AML-193 (cell line): ENCODE measurements at places on chromosomes 13 and 19.

- no peak for DNase-seq
Measured at GRCh38 chr19:17953316-17953801, 13.5 kb upstream of the KCNN1 start.

DNA sequence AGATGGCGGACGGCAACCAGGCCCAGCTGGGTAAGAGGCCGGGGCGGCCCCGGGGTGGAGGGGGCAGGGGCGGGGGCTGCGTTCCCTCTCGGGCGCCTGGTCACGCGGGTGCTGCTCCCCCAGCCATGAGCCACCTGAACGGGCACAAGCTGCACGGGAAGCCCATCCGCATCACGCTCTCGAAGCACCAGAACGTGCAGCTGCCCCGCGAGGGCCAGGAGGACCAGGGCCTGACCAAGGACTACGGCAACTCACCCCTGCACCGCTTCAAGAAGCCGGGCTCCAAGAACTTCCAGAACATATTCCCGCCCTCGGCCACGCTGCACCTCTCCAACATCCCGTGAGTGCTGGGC lies 11.1 kb downstream of the PTBP1 start:
- no peak for DNase-seq

GRCh38 chr19:38667661-38668171 lies 20.3 kb downstream of the ACTN4 start:
- DNase-seq: no peak

GRCh38 chr13:52809310-52809769 lies 39.1 kb downstream of the PCDH8 start:
- peak; percentile 97 for DNase-seq

- no peak for DNase-seq
Measured at GRCh38 chr13:43830497-43830881, 43.7 kb upstream of the ENOX1 start.

GRCh38 chr13:73419186-73419585 lies 360.4 kb downstream of the KLF5 start:
- no peak for DNase-seq

DNA sequence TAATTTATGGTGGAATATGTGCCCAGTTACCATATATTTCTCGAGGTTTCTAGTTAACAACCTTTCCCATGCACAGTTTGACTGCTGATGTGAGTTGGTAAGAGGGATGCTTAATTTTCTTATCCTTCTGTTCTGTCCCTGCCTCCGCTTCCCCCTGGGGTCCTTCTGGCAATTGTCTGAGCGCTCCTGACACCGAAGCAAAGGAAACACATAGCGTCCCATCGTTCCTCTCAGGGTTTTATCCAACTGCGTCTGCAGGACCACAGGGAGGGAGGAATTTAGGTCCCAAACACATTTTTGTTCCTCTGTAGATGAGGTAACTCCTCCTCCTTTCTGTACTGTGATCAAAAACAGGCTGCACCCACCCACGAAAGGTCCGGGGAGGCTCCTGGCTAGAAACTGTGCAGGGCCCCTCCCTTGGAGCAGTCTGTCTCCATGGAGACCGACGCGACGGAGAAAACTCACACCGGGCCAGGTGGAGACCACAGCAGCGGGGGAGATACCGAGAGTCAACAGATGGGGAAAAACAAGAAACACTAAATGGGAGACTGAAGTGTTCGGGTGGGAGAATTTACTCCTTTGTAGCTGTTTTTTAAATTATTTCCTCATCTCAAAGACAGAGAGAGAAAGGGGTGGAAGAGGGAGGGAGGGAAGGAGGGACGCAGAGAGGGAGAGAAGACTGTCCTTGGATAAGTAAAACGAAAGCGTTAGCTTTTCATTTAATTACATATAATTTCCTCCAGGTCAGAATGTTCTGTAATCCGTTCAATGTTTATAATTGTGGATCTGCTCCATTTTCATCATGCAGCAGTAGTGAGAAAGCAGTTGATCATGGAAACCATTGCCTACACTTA lies 191.8 kb upstream of the NBEA start:
- DNase-seq: no peak

DNA sequence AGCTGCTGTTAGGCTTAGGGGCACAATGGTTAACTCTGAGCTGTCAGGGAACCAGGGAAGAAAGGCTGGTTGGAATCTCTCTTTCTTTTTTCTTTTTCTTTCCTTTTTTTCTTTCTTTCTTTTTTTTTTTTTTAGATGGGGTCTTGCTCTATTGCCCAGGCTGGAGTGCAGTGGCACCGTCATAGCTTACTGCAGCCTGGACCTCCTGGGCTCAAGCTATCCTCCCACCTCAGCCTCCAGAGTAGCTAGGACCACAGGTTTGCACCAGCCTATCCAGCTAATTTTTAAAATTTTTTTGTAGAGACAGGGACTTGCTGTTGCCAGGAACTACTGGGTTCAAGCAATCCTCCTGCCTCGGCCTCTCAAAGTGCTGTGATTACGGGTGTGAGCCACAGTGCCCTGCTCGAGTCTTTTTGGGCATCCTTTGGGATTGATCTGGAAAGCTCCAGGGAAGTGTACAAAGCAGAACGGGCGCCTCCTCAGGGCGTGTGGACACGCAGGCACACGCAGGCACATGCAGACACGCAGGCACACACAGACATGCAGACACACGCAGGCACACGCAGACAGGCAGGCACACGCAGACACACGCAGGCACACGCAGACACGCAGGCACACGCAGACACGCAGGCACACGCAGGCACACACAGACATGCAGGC lies 99.2 kb downstream of the GADD45B start:
- DNase-seq: no peak

DNA sequence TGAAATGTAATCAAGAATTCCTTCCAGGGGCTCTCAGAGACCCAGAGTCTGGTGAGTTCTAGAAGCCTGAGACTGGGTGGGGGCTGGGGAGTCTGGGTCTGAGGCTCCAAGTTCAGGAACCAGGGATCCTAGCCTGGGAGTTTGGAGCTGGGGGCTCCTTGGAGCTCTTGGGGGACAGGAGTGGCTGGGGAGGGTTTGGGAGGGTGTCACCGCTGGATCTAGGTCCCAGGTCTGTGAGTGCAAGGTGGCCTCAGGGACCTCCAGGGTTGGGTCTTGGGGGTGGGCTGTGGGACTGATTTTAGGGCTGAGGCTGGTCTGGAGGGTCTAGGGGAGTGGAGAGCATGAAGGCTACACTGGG lies 1.1 kb downstream of the SYCN start:
- DNase-seq: no peak

GRCh38 chr19:29851769-29852521 lies 40.2 kb downstream of the CCNE1 start:
- no peak for DNase-seq

GRCh38 chr19:38663156-38663651 lies 15.8 kb downstream of the ACTN4 start:
- no peak for DNase-seq

GRCh38 chr13:40697711-40698110 lies 31.3 kb upstream of the FOXO1 start:
- no peak for DNase-seq

GRCh38 chr19:36775768-36776167 lies 3.2 kb upstream of the ZNF850 start:
- no peak for DNase-seq

DNA sequence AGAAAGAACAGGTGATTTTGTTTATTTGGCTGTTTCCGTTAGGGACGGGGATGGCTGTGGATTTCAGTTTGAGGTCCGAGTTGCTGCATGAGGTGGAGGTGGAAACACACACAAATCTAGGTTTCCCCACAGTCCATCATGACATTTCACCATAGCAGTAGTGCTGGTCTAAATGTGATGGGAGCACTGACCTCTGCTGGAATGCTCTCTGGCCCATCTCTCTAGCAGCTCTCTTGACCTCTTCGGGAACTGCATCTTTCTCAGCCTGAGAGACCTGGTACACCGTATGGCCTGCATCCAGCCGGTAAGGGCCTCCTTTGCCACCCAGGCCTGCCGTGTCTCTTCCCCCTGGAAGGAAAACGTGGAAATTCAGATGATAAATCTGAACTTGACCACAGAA lies 154.0 kb downstream of the RGCC start:
- DNase-seq: no peak

GRCh38 chr13:29451976-29452375 lies 143.5 kb downstream of the SLC7A1 start:
- DNase-seq: no peak

DNA sequence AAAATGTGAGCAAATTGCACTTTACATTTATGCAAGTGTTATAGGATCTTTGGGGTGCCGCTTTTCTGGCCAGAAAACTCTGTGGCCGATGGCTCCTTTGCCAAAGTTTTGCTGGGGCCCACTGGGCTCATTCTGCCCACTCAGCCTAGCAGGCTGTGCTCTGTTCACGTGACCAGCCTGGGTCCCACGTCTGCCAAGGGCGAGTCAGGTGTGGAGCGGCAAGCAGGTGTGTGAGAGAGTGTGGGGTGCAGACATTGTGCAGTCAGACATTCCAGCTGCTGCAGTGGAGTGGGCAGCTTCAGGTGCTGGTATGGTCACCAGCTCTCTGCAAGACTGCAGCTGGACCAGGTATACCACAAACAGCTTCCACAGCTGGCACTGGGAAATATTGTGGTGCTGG lies 2305.7 kb downstream of the PCDH9 start:
- DNase-seq: no peak

DNA sequence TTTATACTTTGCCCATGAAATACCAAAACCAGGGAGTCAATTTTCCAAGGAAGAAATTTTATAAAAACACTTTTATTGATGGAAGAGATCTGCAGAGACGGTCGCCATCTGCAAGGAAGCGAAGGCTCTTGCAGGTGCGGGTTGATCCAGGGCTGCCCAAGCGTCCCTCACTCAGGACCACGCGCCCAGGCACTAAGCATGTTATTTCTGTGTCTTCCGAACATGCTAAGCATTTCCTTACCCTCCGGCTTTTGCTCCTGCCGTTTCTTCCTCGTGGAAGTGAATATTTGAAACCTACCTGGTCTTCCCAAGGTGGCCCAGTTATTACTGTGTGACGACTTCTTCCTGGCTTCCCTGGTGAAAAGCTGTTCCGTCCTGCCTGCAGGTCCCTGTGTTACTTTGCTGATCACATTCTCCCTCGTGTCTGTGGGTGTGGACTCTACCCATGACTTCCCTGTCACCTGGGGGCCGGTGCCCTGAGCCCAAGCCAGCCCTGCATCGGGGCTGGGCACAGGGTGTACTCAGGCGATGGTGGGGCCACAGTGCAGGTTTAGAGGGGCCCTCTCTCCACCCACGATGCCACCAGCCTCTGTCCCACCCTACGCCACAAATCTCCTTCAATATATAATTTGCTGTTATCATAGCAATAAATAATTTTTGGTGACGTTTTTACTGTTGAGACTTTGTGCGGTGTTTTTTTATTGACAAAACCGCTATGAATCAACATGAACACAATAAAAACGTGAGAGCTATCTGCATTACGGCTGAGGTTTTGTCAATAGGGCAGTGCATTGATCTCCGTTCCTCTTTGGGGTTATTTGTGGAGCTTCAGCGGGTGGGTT lies 119.4 kb downstream of the URI1 start:
- no peak for DNase-seq

- no peak for DNase-seq
Measured at GRCh38 chr13:28476919-28477708, 17.8 kb downstream of the FLT1 start.

- DNase-seq: no peak
Measured at GRCh38 chr13:73859841-73860240, 274.4 kb downstream of the KLF12 start.

DNA sequence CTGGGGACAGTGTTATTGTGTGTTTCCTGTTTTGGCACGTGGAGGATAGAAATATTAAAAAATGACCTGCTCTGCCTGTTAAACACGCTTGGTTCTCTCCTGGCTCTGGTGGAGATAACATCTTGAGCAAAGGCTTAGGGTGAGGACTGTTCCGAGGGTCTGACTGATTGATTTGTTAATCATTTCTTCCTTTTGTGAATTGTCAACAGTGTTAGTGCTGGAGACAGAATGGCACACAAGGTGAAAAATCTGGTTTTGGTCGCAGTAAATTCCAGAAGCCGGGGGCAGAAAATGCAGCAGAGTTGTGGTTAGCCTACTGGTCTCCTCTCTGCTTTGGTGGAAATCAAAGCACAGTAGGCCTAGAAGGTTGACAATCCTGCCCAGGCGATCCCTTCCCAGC lies 163.6 kb downstream of the FGF9 start:
- DNase-seq: no peak

DNA sequence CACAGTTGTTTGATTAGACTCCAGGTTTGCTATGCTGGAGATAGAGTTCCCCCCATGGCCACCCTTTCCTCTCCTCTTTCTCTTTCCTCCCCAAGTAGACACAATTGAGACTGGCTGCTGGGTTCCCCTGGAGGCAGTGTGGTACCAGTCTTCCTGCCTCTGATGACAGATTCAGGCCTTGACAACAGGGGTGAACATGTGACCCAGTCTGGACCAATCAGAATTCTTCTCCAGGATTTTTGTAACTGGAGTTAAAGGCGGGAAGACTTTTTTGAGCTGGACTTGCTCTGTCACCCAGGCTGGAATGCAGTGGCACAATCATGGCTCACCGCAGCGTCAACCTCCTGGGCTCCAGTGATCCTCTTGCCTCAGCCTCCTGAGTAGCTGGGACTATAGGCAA lies 48.7 kb downstream of the CCNE1 start:
- no peak for DNase-seq

DNA sequence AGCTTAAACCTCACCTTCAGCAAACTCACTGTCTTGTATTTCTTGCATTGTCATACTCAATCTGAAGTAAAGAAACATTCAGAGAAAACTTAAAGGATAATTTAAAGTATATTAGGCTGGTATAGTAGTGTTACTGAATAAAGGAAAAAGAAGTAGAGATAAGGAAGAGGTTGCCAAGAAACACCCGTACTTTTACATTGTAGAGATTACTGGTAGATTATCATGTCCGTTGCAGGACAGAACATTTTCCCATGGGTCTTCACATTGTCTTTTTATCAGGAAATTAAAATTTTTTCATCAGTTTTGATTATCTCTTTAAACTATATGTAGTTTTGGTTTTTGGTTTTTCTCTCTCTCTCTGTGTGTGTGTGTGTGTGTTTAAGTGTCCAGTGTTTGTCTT lies 19.9 kb upstream of the GPR183 start:
- no peak for DNase-seq

DNA sequence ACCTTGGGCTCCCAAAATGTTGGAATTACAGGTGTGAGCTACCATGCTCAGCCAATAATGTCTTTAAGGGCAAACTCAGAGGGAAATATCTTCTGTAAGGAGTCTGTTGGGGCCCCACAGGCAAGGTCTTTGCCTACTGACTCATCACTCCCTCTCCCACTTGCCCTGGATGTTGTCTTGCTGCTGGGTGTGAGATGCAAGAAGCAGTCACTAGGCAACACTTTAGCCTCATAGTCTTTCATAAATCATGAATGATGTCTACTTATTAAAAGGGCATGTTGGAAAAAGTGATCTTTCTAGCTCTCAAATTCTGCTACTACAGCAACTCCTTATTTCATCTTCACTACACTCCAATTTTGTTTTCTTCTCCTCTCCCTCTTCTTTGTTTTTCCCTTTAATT lies 34.6 kb upstream of the SLC10A2 start:
- no peak for DNase-seq

- no peak for DNase-seq
Measured at GRCh38 chr19:33797802-33798671, 1.4 kb downstream of the KCTD15 start.

GRCh38 chr19:45146741-45147205 lies 14.0 kb downstream of the NKPD1 start:
- DNase-seq: no peak
